ELF-1 (cell line): ENCODE measurements at places on chromosomes 6 and 20.
A peak's percentile ranks its signal among the peaks of the same experiment; 100 is the strongest.

DNA sequence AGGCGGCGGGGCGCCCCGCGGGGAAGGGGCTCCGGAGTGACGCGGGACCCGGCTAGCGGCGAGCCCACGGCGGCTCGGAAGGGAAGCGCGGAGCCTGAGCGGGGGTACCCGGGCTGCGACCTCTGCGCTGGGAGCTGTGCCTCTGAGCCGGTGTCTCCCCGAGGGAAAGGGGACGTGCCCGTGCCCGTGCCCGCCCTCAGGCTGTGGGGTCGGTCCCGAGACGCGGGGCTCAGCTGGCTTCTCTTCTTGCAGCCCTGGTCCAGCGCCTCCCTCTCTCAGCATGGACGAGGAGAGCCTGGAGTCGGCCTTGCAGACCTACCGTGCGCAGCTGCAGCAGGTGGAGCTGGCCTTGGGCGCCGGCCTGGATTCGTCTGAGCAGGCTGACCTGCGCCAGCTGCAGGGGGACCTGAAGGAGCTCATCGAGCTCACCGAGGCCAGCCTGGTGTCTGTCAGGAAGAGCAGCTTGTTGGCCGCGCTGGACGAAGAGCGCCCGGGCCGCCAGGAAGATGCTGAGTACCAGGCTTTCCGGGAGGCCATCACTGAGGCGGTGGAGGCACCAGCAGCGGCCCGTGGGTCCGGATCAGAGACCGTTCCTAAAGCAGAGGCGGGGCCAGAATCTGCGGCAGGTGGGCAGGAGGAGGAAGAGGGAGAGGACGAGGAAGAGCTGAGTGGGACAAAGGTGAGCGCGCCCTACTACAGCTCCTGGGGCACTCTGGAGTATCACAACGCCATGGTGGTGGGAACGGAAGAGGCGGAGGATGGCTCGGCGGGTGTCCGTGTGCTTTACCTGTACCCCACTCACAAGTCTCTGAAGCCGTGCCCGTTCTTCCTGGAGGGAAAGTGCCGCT, 686 bp downstream of the ZGPAT start:
- no peak for DNase-seq

- no peak for DNase-seq
These were observed 120.2 kb upstream of the LOC128125822 start for GRCh38 chr6:63452125-63452524.

DNA sequence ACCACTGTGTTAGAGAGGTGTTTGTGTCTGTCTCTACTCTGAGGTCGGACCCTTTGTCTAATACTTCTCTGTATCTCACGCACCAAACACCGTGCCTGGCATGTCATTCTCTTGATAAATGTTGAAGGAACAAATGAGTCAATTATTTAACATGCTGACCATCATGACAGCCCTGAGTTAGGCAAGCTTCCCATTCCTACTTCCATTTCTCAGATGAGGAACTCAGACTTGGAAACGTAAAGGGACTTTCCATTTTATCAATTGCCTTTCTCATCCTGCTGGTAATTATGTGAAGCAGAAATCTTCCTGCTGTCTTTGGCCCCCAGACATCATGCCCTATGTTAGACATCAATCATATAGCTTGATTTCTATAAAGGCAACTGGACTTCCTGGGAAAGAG, 227.0 kb upstream of the ECI2 start:
- no peak for DNase-seq

DNA sequence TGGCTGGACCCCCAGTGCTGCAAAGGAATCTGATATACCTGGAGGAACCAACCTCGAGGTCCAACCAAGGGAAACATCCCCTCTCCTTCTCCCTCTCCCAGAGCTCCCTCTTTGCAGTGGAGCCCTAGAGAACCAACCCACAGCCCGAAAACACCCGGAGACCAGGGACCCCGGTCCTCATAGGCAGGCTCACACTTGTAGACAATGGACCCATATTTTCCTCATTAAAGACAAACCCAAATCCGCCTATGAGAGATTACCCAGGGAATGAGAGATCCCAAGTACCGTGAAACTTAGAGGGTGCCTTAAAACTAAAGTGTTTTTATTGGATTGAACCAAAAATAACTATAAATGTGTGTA, 9.6 kb upstream of the FOXF2 start:
- peak; percentile 32 for DNase-seq

DNA sequence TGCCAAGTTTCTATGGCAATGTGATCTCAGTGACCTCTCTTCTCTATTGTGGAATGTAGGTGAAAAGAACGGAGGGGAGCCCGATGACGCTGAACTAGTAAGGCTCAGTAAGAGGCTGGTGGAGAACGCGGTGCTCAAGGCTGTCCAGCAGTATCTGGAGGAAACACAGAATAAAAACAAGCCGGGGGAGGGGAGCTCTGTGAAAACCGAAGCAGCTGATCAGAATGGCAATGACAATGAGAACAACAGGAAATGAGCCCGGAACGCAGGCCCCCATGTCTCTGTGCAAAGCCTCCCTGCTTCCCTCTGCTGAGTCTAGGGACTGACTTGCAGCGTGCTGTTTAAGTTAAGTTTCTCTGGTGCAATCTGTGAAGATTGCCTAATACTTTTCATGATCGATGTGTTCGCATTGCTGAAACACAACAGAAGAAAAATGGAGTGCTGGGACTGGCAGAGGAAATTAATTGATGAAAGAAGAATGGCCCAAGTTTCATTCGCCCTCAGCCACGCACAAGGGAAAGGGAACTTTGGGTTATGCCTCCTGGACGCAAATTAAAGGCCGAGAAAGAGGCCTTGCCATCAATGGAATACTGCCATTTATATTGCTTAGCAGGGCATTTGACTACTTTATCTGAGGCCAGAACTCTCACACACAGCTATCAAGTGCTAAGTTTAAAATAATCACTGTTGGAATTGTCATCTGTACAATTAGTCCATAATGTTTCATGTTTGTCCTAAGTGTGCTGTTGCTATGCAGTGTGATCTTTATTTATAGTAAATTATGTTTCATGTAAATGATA, 146.4 kb downstream of the AKAP7 start:
- peak; percentile 64 for DNase-seq

DNA sequence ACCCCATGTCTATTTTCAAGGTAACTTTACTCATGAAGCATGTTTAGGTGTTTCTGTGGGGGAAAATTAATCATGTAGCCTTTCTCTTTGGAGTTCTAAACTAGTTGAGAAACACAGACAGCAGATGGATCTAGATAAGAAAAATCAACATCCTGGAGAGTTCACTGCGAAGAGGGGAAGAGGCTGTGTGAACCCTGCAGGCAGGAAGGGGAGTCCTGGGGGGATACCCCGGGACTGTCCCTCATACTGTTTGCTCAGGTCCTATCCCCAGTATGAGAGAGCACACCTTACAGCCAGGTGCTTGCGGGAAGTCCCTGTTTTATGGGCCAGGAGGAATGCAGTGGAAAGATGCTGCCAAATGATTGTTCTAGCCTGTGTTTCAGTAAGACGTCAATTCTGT, 32.7 kb downstream of the CHMP4B start:
- DNase-seq, result no peak

DNA sequence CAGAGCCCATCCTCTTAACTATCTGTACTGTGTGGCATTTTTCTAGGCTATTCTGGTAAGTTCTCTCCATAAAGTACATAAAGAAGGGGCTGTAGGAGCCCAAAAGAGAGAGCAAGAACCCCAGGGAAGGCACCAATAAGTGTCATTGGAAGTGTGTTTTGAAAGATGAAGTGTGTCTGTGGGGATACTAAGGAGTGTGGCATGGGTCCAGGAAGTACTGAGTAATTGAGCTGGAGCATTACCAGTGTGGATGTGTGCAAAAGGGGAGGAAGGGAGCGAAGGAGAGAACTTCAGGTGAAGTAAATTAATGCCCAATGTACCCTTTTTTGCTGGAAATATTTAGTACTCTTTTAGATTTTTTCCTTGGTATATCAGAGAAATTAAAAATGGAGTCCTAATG, 63.9 kb downstream of the KCNS1 start:
- DNase-seq, result no peak

- no peak for DNase-seq
These were observed 252.9 kb upstream of the RUNX2 start for GRCh38 chr6:45075246-45075645.

- DNase-seq, result no peak
These were observed 83.1 kb upstream of the PTPN1 start for GRCh38 chr20:50426866-50427718.

GRCh38 chr6:52697903-52698302, 27.0 kb downstream of the TMEM14A start:
- DNase-seq, result no peak

DNA sequence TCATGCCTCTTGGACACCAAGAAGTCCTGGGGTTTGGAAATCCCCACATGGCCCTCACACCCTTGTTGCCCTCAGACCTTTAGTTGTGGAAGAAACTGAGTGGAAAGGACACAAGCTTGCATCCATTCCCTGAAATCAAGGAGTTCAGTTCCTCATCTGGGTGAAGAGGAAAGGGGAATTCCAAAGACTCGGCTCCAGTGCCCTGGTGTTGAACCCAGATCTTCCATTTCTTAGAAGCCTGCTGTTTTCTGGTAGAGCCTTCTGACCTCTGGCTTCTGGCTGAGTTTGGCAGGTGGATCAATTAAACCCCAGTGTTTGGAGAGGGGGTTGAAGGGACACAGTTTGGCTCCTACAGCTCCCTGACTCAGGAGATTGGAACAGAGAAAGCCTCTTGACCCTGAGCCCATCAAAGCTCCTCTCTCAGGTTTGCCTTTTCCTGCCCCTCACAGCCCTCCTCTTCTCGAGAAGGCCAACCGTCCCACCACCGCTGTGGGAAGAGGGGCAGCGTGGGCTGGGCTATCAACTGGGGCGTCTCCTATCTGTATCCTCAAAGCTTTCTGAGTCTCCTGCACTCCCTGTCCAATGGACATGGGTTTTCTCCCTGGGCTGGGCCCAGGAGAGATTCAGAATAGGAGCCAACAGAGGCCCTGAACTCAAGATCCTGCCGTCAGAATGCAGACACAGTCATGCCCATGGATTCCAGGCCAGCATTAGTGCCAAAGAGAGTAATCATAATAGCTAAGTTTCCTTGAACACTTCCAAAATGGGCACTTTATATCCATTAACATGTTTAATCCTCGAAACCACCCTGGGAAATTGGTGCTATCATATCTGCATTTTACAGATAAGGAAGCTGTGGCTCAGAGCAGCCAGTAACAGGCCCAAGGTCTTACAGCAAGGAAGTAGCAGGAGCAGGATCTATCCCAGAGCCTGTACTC, 146.2 kb downstream of the VEGFA start:
- DNase-seq, result no peak

DNA sequence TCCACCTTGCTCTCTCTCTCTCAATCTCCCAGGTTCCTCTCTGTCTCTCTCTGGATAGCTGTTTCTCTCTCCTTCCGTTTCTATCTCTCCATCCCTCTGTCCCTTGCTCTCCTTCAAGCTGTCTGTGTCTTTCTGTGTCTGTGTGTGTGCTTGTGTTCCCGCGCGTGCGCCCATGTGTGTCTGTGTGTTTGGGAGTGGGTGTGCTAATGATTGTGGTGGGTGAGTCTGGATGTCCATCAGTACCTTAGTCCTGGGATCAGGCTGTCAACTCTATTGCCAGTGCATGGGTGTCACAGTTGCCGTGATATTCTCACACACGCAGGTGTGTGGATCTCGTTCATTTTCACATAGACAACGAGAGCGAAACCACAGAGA, 1380.6 kb upstream of the DEFB115 start:
- DNase-seq, result no peak

DNA sequence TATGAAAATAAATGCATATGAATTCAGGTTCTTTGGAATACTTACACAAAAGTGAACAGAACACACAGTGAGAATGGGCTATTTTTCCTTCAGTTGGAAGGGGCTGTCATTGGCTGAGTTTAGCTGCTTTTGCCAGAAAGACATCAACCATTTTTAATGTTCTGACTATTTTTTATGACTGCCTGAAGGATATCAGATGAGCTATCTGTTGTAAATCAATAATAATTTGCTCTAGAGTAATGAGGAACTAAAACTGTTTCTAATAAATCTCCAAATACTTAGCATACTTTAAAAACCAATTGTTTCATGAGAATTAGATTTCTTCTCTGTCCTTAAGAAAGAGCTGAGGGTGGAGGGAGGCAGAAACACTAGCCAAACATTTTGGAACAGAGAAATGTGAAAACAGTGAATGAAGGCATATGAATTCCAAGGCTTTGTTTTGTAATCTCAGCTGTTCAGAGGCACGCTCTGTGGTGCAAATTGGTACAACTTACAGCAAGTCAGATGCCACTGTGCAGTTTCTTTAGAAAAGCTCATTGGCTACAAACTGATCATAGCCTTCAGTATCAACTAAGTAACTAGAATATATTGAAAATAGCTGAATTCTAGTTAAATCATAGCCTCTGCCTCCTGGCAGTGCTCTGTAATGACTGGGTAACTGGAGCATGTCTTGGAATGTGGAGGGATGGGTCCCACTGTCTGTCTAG, 228.9 kb upstream of the JAG1 start:
- no peak for DNase-seq

GRCh38 chr20:43507150-43508080, at the start of gene L3MBTL1:
TSS of gene L3MBTL1 (plus strand) at chr20:43507697. CDS start at chr20:43513504, 5,807 bp downstream.
- peak; percentile 82 for DNase-seq

DNA sequence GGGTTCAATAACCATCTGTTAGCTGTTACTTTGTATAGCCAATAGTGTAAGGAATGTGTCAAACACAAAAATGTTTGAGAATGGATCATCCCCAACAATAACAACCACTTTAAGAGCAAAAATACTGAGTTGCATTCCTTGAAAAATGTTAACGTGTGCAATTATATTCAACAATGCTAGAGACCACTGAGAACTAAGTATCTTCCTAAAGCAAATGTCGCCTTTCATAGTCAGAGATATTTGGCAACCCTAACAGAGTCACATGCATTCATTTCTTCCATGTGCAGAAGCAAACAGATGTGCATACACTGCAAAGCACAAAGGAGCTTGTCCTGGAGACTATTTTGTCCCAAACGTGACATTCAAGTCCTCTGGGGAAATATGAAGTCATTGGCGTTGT, 448.6 kb downstream of the GJA1 start:
- no peak for DNase-seq

DNA sequence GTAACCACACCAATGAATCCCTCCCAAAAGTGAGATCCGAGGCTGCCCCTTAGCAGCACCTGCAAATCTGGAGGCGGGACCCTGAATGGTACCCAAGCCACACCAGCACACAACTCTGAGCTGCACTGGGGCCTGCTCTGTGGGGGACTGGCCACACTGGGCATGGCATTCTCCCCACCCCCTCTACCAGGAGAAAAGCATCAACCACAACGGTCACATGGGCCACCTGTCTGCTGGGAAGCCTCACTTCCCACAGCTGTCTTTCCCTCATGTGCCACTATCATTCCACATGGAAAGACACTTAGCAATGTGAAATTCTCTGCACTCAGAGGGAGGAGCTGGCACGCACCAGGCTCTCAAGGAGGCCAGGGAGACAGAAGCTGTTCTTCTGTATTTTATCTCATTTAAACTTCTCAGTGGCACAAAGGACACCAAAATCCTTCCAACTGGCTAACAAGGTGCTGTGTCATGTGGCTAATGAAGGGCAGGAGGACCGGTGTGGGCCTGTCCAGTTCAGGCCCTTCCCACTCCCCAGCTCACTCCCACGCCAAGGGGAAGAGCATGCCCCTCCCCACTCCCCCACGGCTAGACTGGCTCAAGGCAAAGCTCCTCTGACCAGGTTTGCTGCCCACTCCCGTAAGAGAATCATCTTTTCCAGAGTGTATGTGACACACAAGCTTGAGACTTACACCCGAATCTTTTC, 19.0 kb downstream of the YTHDF1 start:
- no peak for DNase-seq
